H7 (cell line): ENCODE measurements at places on chromosomes 6 and 20.

DNA sequence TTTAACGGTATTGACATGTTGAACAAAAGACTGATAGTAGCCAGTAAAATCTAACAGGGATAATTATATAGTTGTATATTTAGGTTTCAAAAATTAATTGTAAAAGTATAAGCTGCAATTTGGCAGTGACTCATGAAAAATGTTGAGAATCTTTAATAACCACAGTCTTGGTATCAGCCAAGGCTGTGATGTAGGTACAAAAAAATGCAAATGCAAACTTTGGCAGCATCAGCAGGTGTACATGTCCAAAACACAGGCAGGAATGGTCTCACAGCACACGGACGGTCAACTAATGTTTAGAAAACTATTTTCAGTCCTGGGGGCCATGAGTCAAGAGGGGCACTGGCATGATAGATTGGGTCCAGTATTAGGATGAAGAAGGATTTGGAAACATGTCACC, 58.5 kb upstream of the BEND3 start:
- DNase-seq: no peak

GRCh38 chr20:48143435-48144081, 358.3 kb upstream of the SULF2 start:
- no peak for DNase-seq

GRCh38 chr20:41006936-41007474, 21.6 kb upstream of the TOP1 start:
- no peak for DNase-seq

- no peak for DNase-seq
Observed at GRCh38 chr6:121652726-121653623, 217.5 kb downstream of the GJA1 start.

DNA sequence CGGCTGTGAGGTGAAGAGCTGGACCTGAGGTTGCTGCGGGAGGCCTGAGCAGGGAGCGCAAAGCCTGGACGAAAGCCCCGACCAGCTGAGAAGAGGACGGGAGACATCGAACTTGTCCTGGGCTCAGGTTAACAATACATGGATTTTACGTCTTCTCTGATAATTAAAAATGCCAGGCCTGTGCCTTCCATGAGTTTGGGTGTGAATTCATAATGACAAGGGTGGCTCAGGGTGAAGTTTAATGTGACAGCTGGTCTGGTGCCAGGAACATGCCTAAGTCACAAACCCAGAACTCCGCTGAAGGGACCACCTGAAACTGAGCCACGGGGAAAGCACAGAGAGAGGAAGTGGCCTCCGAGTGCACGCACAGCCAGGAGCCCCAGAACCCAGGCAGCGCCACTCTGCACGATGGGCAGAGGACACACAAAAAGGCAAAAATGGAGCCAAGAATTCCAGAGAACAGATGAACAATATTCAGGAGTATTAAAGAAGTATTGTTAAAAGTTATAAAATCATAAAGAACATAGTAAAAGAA, 150.1 kb upstream of the RPS6KA2 start:
- DNase-seq: no peak

DNA sequence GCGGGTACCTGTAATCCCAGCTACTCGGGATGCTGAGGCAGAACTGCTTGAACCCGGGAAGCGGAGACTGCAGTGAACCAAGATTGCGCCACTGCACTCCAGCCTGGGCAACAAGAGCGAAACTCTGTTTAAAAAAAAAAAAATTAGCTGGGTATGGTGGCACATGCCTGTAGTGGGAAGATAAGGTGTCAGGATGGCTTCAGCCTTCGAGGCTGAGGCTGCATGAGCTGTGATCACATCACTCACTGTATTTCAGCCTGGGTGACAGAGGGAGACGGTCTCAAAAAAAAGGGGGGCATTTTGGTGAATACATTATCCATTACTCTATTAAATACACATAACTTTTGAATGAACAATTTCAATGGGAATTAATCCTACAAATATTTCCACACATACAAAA, 32.4 kb downstream of the SNX3 start:
- no peak for DNase-seq

DNA sequence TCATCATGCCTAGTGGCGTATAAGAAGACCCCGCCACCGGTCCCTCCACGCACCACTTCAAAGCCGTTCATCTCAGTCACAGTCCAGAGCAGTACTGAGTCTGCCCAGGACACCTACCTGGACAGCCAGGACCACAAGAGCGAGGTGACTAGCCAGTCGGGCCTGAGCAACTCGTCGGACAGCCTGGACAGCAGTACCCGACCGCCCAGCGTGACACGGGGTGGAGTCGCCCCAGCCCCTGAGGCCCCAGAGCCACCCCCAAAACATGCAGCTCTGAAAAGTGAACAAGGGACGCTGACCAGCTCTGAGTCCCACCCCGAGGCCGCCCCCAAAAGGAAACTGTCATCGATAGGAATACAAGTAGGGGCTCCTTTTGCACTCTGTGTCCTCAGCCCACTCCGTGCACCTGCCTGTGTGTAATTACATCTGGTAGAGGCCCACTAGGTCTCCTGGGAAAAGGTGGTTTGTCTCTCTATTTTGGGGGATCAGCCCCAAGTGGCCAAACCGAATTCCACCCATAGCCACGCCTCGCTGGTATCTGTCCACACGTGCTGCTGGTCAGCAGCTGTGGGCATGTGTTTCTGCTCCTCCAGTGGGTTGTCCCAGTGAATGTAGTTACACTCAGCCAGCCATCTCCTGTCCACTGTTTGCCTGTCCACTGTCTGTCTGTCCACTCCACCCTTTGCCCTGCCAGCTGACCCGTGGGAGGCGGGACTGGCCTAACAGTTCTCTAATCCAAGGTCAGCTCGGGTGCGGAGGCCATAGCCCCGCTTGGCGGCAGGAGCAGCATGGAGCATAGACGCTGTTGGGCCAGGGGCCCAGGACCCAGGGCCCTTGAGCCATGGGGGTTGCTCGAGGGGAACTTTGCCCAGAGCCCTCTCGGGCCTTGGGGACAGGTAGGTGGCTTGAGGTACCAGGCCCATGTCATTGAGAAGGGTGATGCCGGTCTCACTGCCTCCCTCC, 44.3 kb upstream of the MYL9 start:
- peak; percentile 34 for DNase-seq

GRCh38 chr20:41072915-41073314, 44.3 kb downstream of the TOP1 start:
- no peak for DNase-seq

DNA sequence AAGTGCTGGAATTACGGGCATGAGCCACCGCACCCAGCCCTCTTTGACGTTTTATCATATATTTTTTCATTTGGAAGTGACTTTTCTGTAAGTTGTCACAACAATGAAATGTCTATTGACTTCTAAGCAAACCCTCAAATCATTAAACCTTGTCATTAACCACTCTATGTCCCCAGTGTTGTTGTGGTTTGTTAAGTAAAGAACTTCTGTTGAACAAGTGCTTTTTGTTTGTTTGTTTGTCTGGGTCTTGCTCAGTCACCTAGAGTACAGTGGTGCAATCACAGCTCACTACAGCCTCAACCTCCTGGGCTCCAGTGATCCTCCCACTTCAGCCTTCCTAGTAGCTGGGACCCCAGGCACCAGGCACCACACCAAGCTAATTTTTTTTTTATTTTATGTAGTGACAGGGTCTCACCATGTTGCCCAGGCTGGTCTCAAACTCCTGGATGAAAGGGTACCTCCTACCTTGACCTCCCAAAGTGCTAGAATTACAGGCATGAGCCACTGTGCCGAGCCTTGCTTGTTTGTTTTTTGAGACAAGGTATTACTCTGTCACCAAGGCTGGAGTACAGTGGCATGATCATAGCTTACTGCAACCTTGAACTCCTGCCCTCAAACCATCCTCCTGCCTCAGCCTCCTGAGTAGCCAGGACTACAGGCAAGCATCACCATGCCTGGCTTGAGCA, 57.6 kb upstream of the LOC128125822 start:
- DNase-seq: no peak

DNA sequence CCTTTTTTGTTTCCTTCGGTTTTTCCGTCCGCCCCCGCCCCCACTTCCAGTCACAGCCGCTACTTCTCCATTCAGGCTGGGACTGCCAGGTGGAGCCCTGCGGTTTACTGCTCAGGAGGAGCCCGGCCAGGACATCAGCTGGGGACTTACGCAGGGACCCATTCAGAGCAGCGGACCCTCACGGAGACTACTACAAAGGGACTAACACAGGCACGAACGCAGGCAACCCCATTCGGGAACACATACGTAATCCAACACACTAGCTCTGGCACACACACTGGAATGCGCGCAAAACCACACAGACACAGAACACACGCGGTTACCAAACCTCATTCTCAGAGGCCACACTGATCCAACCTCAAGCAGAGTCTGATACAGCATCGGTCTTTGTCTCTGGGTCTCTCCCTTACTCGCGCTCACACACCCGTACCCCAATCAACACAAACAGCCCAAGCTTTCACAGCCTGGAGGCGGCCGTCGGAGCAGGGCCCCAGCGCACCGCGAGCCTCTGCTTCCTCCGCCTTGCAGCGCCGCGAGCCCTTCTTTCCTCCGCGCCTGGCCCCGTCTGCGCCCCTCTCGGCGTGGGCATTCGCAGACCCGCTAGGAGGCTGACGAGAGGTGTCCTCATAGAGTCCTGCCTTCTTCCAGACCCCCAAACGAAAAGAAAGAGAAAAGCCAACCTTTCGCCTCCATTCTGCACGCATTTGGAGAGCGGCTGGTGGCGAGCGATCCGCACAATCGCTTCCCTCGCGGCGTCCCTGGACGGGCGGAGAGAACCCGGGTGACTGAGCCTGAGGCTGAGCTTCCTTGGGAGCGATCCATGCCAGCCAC, 1.1 kb upstream of the SLC32A1 start:
- peak; percentile 75 for DNase-seq

DNA sequence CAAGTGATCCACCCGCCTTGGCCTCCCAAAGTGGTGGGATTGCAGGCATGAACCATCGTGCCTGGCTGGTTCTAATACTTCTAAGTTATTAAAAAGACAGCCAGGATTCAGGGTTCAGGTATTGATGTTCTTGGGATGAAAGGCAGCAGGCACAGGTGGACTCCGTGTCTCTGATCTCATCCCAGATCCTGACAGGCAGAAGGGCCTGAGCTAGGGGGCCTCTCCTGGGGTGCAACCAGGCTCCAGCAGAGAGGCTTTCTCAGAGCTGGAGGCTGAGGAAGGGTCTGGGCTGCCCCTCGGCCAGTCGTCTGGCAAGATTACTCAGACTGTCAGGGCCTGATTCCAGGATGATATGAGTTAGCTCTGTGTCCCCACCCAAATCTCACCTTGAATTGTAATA, 106.3 kb downstream of the SCML4 start:
- DNase-seq: no peak

DNA sequence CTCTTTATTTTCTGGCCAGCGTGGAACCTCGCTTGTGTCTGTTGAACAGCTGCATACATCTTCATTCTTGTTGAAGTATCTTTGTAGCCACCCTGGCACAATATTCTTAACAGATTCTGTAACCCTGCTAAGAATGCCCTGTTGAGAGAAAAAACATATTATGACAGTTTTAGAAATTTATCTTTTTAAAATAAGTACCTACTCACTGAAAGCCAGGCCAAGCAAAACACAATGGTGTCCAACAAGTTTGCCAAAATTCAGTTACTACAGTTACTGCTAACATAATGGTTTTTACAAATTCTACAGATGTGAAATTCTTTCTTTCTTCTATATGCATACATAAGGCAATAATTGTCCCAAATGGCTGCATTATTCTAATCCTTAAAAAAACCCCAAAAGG, 18.2 kb downstream of the NUP153 start:
- no peak for DNase-seq

GRCh38 chr6:60991427-60992028, 1294.5 kb downstream of the KHDRBS2 start:
- DNase-seq: no peak

DNA sequence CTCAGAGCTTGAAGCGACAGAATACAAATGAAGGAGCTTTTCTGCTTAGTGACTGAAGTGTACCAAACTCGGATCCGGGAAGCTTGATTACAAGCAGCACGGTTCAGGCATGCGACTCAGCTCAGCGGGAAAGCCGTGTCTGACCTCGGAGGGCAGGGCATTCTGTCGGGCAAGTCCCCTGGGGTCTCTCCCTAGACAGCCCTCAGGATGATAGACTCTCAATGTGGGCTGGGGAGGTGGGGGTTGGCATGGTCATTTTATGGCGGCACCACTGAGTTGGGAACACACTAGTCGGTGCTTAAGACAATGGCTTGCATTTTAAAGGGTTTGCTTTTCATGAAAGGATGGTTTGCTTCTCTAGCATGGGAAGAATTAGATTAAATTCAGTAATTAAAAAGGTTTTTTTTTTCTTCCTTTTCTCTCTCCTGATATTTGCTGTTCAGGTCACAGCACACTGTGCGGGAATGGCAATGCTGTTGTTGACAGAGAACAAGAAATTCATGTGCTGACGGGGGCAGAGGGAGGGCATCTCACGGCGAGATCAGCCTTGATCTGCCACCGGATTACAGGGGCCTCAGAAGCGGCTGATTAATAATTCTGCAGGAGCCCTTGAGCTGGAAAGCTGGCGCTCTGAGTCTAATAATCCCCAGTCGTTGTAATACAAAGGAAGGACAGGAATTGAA, 80.7 kb upstream of the TRAF3IP2 start:
- DNase-seq: peak; percentile 49

DNA sequence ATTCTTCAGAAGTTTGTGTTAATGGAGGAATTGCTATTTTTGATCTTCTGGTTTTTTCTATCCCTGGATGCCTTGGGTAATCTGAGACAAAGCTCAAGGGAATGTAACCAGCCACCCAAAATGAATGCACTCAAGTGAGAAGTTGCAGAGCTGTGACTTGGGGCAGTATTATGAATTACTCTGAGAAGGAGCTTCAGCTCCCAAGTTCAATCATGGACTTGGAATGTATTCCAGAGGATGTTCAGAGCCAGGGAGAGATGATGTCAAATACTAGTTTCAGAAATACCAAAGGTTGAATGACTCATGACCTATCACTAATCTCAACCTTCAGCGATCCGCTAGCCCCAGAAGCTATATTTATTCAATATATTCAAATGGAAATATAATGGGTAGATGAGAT, 375.2 kb upstream of the PLCB4 start:
- DNase-seq: no peak

DNA sequence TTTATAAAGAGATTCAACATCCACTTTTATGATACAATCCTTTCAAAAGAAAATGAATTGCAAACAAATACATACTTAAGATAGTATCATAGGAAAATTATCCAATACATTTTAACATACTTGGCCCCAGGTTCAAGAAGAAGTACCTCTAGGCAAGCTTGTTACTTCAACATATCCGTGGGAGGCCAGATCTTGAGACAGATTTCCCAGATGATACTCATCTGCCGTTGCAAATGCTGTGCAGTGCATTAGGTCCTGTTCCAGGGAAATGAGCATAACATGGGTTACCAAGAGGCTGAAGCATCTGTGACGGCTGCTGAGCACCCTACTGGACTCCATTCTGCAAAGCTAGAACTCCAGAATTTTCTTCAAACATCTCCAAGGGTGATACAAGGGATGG, 15.6 kb downstream of the RMND1 start:
- DNase-seq: no peak

DNA sequence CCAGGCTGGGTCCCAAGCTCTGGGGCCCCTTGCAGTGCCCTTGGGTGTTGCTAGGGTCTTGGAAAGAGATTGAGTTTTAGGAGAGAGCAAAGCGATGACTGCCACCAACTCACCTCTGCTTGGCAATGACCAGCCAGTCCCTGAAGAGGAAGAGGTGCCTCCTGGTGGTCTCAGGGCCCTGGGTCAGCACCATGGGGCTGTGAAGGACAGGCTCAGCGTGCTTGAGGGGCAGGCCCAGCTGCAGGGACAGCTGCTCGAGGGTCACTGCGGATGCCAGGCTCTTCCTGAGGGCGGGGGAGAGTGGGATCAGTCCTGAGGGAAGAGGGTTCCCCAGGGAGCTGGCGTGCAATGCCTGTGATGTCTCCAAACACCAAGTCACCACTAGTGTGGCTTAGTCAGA, 50.8 kb upstream of the TAGAP start:
- DNase-seq: peak; percentile 46
